OCI-LY7 (cell line): ENCODE measurements at places on chromosomes 7 and 10. TPM values are rescaled to one million over a fixed set of nuclear protein-coding genes. Genes with fewer than 3 reads are reported as not detected.

CROT gene
- total RNA-seq, result 8.1 and 8.6 TPM in 2 replicates

GDF2 gene
- total RNA-seq, result not detected in 2 replicates

RAPGEF5 gene
- total RNA-seq, result 115 and 120 TPM in 2 replicates

HMX3 gene
- total RNA-seq, result not detected in 2 replicates

GNAT3 gene
- not detected in 2 replicates for total RNA-seq

PARG gene
- 46.9 and 52.5 TPM in 2 replicates for total RNA-seq

EBF3 gene
- total RNA-seq, result not detected in 2 replicates
